ENCODE measurements at places on chromosomes 7 and 10.
A peak's percentile ranks its signal among the peaks of the same experiment; 100 is the strongest.

DNA sequence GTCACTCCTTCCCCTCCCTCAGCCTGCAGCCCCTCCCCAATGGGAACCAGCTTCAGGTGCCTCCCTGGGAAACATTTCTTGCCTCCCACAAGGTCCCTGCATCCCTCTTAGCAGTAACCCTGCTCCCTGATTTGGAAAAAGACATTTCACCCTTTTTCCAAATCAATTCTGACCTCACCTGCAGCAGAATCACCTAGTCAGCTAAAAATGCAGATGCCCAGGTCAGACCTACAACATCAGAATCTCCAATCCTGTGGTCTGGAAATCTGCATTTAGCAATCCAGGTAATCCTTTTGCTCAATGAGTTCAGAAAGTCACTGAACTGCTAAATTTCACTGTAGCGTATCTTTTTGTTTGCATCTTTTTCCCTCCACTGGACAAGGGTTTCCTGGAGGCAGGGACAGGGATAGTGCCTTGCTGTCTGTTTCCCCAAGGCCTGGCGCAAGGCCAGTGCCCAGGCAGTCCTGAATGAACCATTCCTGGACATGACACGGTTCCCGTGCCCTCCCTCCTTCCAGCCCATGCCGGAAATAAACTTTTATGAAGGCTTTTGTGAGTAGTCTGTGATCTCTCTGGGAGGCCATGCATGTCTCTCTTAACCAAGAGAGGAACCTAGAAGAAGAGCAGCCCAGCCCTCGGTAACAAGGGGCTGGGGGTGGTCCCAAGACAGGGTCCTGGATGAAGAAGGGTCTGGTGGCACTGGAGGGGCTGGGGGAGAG is 44.0 kb downstream of the COL13A1 start:
- no peak for DNase-seq

GRCh38 chr7:28738412-28738811 is 219.7 kb downstream of the TRIL start:
- DNase-seq = no peak

GRCh38 chr7:45196374-45196773 is 38.8 kb downstream of the RAMP3 start:
- DNase-seq = peak; percentile 16

DNA sequence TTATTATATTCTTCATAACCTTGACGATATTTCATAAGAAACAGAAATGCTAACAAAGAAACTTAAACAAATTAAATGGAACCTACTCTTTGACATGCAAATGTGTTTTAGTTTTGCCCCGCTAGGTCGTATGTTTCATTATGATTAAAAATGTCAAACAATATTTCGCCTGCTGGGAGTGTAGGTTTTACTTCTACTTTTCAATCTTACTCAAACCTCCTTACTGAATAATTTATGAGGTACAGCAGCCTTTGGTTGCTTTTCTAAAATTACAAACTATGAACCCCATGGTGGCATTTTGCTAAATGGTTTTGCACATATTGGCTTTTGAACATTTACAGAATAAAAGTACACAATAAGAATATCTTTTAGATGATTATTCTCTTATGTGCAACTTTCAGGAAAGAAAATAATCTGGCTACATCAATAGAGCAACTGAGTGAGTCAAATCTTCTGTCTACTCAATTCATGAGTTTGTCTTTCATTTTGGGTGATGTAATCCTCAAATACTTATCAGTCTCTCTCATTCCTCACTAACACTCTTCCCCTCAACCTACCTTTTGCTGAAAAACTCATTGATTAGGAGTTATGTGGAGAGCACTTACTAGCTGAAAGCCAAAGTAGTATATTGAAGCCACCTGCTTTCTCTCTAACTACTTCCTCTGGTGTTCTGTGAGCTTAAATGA is 1226.4 kb downstream of the XPNPEP1 start:
- no peak for DNase-seq

DNA sequence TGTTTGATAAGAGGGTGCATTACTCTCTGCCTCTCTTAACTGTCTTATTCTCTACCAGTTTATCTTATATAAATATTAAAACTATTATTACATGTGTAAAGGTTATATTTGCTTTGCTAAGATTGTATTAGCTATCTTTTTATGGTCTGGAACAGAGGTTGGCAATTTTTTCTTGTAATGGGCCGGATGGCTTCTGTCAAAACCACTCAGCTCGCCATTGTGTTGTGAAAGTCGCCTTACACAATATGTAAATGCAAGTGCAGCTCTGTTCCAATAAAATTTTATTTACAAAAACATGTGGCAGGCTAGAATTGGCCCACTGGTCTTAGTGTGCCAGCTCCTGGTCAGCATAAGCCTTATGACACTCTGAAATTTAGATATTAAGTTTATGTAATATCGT is 185.8 kb downstream of the SDK1 start:
- DNase-seq = no peak

- DNase-seq = no peak
Observed at GRCh38 chr10:103658049-103658577, 164.6 kb downstream of the NEURL1 start.

GRCh38 chr10:68955355-68955831 is 577 bp upstream of the DDX21 start:
- DNase-seq = peak; percentile 61

- DNase-seq = no peak
Observed at GRCh38 chr7:85018498-85018897, 168.4 kb downstream of the SEMA3D start.

GRCh38 chr7:157819455-157819807 is 482.6 kb downstream of the DNAJB6 start:
- DNase-seq = no peak

DNA sequence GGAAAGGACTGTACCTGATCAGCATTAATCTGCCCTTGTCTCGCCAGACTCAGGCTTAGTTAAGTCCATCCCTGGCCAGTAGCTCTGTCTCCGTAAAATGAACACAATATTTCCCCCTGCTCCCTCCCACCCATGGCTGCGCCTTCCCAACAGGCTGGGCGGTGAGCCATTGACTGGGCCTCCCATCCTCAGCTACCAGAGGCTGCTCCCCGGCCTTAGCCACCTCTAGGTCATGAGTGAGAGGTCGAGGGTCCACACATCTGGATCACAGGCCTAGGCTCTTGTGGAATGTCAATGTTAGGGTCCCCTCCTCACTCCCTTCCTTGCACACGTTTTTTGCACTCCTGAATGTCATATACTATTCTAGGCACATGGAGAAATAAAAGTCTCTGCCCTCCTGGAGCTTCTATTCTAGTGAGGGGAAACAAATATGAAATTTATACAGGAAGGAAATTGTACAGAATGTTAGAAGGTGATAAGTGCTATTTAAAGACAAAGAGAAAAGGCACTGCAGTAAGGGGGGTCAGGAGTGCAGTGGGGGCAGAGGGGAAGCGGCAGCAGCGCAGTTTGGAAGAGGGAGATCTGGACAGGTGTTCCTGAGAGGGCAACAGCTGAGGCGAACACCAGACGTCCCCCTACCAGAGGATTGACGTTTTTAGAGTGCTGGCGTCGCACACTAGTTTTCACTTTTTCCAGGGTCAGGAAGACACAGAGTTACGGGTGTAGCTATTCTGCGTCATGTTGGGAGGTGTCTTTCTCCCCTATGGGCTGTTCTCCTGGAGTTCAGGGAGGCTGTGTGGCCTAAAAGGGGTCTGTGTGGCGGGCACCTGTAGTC is 17.2 kb upstream of the EIF5AL1 start:
- DNase-seq = no peak

GRCh38 chr7:37372750-37373149 is 75.9 kb downstream of the ELMO1 start:
- DNase-seq = no peak

DNA sequence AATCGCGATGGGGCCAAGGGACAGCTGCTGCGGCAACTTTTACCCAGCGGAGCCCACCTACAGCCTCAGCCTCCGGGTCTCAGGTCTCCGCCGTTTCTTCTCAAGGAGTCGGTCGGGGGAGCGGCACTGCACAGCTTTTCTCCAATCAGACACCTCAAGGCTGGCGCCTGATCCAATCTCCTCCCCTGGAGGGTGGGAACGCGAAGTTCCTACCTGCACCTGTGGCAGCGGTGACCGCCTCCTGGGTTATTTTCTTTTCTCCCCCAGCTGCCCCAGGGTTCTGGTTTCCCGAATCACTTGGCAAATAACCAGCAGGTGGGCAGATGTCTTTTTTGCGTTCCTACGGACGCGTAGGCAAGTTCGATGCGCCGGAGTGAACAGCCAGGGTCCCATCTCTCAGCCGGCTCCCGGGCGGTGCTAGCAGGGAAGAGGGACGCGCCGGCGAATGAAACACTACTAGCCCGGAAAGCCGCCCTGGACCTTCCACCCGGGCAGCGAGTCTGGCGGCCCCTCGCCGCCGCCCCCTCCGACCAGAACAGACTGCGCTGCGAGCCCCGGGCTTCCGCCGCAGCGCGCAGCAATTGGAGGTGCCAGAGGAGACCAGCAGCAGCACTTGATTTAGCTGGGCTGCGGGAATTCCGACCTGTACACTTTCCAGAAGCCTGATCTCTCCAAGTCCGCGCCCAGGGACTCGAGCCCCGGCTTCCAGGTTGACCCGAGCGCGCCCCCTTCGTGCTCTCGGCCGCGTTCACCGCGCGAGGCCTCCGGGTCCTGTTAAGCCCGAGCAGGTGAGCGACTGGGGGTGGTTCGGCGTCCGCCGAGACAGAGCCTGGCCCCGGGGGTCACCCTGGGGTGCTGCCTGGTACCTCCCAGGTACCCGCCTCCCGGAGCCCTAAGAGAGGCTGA is at the start of gene PRR15:
TSS of gene PRR15 (plus strand) at position 246 of the 906 bp plus-strand sequence. CDS start 2,495 bp downstream, outside the sequence.
- DNase-seq = no peak

DNA sequence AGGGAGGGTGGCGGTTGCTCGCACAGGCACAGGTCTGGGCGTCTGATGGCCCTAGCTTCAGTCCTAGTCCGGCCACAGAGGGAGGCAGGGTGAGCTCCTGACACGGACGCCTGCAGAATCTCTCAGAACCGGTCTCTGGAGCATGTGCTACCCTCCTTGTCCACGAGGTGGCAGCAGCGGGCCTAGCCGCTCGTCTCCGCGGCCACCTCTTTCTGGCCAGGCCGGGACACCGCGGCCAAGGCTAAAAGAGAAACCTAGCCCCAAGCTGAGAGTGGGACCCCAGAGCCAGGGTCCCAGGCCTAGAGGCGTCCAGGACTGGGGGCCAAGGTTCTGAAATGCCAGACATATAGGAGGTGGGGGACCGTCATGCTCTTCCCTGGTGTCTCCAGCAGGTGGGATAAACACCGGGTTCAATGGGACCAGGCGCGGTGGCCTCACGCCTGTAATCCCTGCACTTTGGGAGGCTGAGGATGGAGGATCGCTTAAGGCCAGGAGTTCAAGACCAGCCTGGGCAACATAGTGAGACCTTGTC is 3.2 kb upstream of the LAT2 start:
- peak; percentile 74 for DNase-seq

- no peak for DNase-seq
Observed at GRCh38 chr10:96238646-96239623, 32.4 kb downstream of the BLNK start.

DNA sequence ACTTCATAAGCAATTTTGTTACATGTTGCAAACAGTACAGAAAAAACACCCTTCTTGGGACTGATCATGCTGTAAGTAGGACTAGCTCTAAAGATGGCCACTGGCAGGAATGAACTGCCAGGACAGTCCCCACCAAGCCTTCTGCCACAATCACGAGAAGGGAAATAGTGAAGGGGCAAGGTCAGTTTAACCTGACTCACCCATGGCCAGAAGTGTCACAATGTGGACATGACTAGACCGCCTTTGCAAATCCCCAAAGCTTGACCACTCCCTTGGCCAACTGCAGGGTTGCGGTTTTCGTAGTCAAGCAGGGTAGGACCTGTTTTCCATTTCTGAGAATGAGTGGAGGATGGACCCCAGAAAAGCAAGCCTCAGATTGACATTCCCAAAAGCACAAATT is 19.4 kb upstream of the FRAT2 start:
- DNase-seq = no peak

- no peak for DNase-seq
Observed at GRCh38 chr7:152344253-152344652, 91.5 kb downstream of the KMT2C start.

GRCh38 chr7:4434306-4434705 is 247.8 kb upstream of the FOXK1 start:
- DNase-seq = no peak

GRCh38 chr7:37309493-37309892 is 139.2 kb downstream of the ELMO1 start:
- no peak for DNase-seq

- DNase-seq = no peak
Observed at GRCh38 chr10:26621243-26621888, 76.1 kb upstream of the PDSS1 start.

Measured in stimulated activated CD4-positive, alpha-beta T cell treated with anti-CD3 and anti-CD28 coated beads, TNF-alpha, amount 100 ng/mL, for 24 hours (primary cell).